ENCODE measurements at places on chromosomes 3 and 15. TPM values are rescaled to one million over a fixed set of nuclear protein-coding genes. Genes with fewer than 3 reads are reported as not detected.

PLA2G4B gene
- 1.4 TPM for total RNA-seq

ITGA11 gene
- total RNA-seq, result 0.86 TPM

TGM4 gene
- not detected for total RNA-seq

TM4SF1 gene
- total RNA-seq, result 206 TPM

CCDC39 gene
- total RNA-seq, result not detected

DNAH12 gene
- not detected for total RNA-seq

MORC1 gene
- not detected for total RNA-seq

SEMA6D gene
- 2.9 TPM for total RNA-seq

GOLGA6D gene
- not detected for total RNA-seq

RAB6B gene
- total RNA-seq, result not detected

KIF23 gene
- total RNA-seq, result 61.7 TPM

CTDSPL gene
- total RNA-seq, result 21.9 TPM

ROBO1 gene
- 20.5 TPM for total RNA-seq

LTF gene
- total RNA-seq, result not detected

SCN11A gene
- total RNA-seq, result not detected

ARPC4 gene
- 287 TPM for total RNA-seq

HCLS1 gene
- total RNA-seq, result 3.7 TPM

APH1B gene
- total RNA-seq, result 17.0 TPM

ITIH1 gene
- total RNA-seq, result not detected

CCR2 gene
- not detected for total RNA-seq

RTP4 gene
- 2.9 TPM for total RNA-seq

FBXL2 gene
- 13.8 TPM for total RNA-seq

RBP2 gene
- total RNA-seq, result not detected

ECT2 gene
- 55.9 TPM for total RNA-seq

C3orf22 gene
- total RNA-seq, result not detected

ACP3 gene
- 9.5 TPM for total RNA-seq

TEX9 gene
- total RNA-seq, result 1.9 TPM

SMAD6 gene
- total RNA-seq, result 4.8 TPM

KLHL40 gene
- total RNA-seq, result not detected

DTWD1 gene
- 26.9 TPM for total RNA-seq

CHRNA3 gene
- not detected for total RNA-seq

FOXB1 gene
- total RNA-seq, result not detected

CPNE9 gene
- total RNA-seq, result not detected

ARPIN gene
- 9.7 TPM for total RNA-seq

GADL1 gene
- not detected for total RNA-seq

LRTM1 gene
- not detected for total RNA-seq

CTXN2 gene
- total RNA-seq, result not detected

TP63 gene
- total RNA-seq, result not detected

SLC9C1 gene
- not detected for total RNA-seq

PCSK6 gene
- not detected for total RNA-seq

GOLGA6A gene
- not detected for total RNA-seq

TMEM42 gene
- 19.6 TPM for total RNA-seq

ETV5 gene
- total RNA-seq, result 43.5 TPM

MNS1 gene
- 3.2 TPM for total RNA-seq

FEZF2 gene
- not detected for total RNA-seq

RLBP1 gene
- not detected for total RNA-seq

CLSTN2 gene
- total RNA-seq, result not detected

RPUSD3 gene
- total RNA-seq, result 71.5 TPM

UTS2B gene
- total RNA-seq, result 0.89 TPM

CHRD gene
- total RNA-seq, result 10.7 TPM

LARP6 gene
- total RNA-seq, result 109 TPM

ROBO2 gene
- not detected for total RNA-seq

CCNL1 gene
- 27.4 TPM for total RNA-seq

TBC1D23 gene
- 100 TPM for total RNA-seq
